Occipital lobe (tissue), 3 donors: ENCODE measurements at places on chromosomes 16 and 17. TPM values are rescaled to one million over a fixed set of nuclear protein-coding genes. Genes with fewer than 3 reads are reported as not detected.

Gene TP53TG3
- total RNA-seq = not detected

DNA sequence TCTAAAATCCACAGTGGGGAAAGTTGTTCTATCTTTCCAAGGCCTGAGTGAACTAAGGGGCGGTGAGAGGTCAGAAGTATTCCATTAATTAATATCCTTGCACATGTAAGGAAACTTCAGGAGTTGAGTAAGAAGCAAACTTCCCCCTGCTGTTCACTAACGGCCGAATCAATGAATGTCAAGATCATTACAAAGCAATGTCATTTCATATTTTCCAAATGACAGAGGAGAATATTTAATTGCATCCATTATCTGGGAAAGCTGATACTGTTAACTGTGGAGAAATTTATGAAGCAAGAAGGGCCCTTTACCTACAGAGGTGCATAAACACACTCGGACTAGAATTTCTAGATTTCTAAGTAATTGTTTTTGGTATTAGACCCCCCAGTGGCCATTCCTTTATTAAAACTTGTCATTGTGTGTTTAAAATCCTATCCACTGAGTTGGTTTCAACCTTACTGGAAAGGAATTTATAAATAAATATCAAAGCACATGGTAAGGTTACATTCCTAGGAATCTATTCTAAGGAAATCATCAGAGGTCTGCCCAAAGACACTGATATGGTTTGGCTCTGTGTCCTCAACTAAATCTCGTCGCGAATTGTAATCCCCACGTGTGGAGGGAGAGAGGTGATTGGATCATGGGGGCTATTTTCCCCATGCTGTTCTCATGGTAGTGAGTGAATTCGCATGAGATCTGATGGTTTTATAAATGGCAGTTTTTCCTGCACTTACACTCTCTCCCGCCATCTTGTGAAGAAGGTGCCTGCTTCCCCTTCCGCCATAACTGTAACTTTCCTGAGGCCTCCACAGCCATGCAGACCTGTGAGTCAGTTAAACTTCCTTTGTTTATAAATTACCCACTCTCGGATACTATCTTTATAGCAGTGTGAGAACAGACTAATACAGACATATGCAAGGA, 20.4 kb upstream of the SMURF2 start:
- no peak for DNase-seq

DNA sequence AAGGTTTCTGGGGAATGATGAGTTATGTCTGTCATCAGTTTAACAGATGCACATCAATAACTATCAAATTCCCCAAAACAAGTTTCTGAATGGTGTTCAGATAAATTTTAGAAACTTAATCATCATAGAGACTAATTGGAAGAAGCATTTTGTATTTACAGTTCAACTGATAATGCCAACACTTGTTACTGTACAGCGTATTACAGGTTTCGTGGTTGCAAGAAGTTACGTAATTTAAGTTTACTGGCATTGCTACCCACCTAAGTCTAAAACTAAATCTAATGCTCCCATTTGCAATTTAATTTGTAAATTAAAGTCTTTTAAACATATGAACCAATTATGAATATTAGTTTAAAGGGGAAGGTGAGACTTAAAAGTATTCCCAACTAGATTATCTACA, 3.0 kb downstream of the SRSF1 start:
- DNase-seq = no peak

DNA sequence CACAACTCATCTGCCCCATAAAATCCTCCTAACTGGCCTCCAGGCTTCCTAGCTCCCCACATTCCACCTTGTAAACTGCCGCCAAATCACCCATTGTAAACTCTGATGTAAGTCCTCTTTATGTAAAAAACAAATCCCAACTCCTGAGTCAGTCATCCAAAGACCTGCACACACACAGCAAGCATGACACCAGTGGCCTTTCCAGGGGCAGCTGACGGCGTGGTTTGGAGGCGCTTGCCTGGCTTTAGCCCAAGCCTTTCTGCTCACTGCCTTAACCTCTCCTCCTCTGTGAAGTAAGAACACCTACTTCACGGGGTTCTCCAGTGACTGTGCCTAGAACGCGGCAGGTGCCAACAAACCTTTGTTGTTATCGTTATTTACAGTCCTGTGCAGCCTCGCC, 14.0 kb downstream of the UBE2O start:
- no peak for DNase-seq

- DNase-seq = no peak
Observed at GRCh38 chr16:23466162-23466885, 13.3 kb upstream of the COG7 start.

Gene FOXO3B
- total RNA-seq = 18.4 TPM

DNA sequence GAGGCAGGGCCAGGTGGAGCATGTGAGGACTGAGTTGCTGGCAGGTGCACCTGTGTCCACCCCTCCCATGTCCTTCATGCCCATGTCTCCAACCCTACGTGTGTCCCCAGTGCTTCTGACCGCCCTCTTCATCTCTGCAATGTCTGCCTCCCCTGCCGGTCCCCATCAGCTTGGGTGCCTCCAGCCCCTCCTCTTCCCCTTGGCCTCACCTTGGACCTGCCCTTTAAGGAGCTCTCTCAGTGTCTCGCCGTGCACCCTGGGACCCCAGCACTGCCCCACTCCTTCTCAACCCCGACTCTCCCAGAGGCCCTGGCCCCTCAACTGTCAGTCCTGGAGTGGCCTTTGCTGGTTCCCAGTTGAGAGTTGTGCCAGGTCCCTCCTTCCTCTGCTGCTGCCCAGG, 15.0 kb downstream of the RIPOR1 start:
- DNase-seq = no peak

Gene DYNLRB2
- 1.1 TPM for total RNA-seq

DNA sequence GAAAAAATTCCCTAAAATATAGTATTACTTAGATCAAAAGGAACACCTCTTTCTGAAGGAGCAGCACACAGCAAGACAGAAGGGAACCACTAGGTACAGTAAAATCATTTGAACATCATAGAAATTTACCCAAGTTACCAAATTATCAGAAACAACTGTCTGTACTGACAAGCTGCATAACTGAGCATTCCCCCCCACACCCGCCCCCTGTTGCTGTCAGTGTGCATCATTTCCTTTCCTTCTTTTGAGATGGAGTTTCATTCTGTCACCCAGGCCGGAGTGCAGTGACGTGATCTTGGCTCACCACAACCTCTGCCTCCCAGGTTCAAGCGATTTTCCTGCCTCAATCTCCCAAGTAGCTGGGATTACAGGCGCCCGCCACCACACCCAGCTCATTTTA, 120.7 kb downstream of the TRIM37 start:
- no peak for DNase-seq

GRCh38 chr17:1829216-1829591, 498 bp downstream of the SMYD4 start:
- no peak for DNase-seq

- no peak for DNase-seq
Observed at GRCh38 chr16:31436221-31437045, 6.2 kb downstream of the ZNF843 start.

DNA sequence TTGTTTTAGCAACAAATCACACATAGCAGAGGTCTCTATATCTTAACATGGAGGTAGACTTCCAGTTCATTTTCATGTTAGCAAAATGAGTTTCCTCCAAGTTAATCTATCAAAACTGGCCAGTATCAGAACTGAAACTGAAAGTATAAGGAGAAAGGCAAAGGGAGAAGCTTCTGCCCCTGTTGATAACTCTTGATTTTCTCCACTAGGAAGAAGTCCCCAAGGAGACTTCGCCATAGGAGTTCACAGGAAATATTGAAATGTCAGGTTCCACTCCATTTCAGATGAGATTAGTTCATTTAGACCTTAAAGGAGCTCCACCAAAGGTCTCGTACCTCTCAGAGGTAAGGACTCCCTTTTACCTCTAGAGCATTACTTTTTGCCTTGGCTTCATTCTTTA, 1.2 kb upstream of the OGFOD3 start:
- no peak for DNase-seq

- no peak for DNase-seq
Observed at GRCh38 chr16:84045001-84045817, 2.6 kb upstream of the SLC38A8 start.

GRCh38 chr17:34252444-34253138, 2.5 kb upstream of the CCL2 start:
- peak; percentile 71 for DNase-seq

DNA sequence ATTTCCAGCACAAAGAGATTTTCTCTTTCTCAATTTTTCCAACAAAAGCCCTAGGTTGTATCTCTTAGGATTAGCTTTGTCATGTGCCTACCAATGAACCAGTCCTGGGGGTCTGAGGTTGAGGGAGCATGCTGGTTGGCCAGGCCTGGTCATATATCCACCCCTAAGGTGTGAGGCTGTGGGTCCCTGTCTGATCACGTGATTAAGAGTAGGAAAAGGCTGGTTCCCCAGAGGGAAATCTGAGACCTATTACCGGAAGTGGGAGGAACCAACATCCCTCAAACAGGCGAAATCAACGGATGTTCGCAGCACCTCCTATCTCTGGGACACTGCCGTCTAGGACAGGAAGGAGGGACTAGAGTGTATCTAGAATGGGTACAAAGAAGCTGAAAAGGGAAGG, 185.7 kb upstream of the IRX5 start:
- no peak for DNase-seq

GRCh38 chr17:66715745-66716156, 119.2 kb upstream of the CACNG5 start:
- no peak for DNase-seq

- no peak for DNase-seq
Observed at GRCh38 chr16:77696149-77696548, 26.2 kb upstream of the NUDT7 start.

- DNase-seq = no peak
Observed at GRCh38 chr16:31471241-31471874, 594 bp upstream of the TGFB1I1 start.

DNA sequence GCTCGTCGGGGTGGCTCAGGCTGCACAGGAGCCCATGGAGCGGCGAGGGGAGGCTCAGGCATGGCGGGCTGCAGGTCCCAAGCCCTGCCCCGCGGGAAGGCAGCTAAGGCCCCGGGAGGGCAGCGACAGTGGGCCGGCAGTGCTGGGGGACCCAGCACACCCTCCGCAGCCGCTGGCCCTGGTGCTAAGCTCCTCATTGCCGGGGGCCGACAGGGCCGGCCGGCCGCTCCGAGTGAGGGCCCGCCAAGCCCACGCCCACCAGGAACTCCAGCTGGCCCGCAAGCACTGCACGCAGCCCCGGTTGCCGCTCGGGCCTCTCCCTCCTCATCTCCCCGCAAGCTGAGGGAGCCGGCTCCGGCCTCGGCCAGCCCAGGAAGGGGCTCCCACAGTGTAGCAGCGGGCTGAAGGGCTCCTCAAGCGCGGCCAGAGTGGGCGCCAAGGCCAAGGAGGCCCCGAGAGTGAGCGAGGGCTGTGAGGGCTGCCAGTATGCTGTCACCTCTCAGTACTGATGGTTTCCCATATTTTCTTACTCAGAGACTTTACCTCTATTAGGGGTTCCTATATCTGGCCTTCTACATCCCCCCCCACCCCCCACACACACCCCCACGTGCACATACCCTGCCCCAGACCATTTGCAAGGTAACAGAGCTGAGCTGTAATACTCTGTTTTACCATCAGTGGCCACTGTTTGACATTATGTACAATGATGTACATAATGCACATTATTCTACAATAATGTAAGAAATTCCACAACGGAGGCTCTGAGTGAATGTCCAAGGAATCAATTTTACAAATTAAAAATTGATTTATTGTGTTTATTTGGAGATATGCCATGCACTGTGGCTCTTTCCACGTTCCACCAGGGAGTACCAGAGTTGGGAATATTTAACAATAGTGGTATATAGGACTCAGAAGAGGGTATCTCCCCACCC, 3.7 kb upstream of the VAT1L start:
- DNase-seq = no peak

DNA sequence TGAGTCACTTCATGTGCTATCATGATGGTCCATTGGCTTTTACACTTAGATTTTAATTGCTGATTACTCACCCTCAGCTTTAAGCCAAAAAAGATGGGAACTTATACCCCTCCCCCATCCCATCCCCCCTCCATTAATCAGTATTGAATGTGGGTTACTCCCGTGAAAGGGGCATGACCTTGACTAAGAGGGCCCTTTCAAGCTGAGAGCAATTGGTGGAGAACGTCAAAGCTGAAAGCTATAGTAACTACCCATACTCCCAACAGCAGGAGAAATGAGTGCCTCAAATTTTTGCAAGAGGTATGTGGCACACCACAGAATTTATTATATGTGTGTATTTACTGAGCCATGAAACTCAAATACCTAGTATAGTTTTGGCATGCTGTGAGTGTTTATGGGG, 99.7 kb upstream of the CDH8 start:
- DNase-seq = no peak

Gene SYT17
- total RNA-seq = 6.2 TPM

DNA sequence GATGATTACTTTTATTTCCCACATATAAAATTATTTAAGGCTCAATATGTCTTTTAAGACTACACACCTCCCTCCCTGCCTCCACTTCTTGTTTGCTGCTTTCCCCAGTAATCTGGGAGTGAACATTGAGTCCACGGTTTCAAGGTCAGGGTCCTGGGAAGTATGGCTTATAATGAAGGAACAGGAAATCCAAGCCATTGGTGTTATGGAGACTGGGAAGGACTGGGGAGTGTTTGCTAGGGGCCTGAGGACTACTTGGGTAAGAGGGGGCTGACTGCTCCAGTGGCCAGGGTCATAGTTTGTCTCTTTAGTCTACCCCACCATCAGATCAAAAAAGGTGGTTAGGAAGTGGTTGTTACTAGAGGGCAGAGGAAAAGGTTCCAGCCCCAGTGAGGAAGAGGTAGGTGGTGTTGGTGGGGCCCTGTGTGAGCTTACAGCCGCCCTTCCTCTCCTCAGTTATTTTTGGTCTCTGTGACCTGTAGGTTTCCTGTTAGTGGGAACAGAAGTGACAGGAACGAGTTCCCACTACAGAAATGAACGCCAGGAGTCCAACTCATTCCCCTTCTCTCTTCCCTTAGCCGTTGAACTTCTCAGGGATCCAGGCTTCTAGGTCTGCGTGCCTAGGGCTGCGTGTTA, 742 bp upstream of the SLC16A13 start:
- DNase-seq = no peak

Gene USP43
- 3.6 TPM for total RNA-seq

Gene ENDOV
- 11.5 TPM for total RNA-seq

Gene PROCA1
- 3.3 TPM for total RNA-seq

DNA sequence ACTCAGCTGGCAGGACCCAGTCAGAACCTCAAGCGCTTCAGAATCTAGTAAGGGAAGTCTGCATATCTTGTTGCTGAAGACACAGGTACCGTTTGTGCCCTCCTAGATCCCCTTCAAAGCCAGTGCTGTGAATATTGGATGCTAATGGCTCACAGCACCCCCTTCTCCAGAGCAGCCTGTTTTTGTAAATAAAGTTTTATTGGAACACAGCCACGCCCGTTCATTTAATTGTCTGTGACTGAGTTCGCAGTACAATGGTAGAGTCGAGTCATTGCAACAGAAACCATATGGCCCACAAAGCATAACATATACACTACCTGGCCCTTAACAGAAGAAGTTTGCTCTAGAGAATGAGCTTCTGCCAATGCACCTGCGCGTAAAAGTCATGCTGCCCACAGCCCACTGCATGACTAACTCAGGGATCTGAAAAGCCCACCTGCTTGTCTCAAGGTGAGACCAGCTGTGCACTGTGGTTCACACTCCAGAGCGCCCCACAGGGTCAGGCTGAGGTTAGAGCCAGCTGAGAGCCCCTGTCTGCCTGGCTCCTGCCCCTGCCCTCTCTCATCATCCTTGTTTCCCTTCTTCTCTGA, 48.8 kb downstream of the AIPL1 start:
- DNase-seq = no peak

Gene SRCIN1
- total RNA-seq = 24.5 TPM

Gene CCL17
- not detected for total RNA-seq

Gene NPIPA2
- total RNA-seq = not detected

GRCh38 chr17:77494664-77495435, 354.1 kb downstream of the SEC14L1 start:
- DNase-seq = peak; percentile 43

Gene GAS7
- total RNA-seq = 80.2 TPM
